Activated CD8-positive, alpha-beta T cell treated with anti-CD3 and anti-CD28 coated beads for 36 hours (primary cell): ENCODE measurements at places on chromosomes 6 and 20.

DNA sequence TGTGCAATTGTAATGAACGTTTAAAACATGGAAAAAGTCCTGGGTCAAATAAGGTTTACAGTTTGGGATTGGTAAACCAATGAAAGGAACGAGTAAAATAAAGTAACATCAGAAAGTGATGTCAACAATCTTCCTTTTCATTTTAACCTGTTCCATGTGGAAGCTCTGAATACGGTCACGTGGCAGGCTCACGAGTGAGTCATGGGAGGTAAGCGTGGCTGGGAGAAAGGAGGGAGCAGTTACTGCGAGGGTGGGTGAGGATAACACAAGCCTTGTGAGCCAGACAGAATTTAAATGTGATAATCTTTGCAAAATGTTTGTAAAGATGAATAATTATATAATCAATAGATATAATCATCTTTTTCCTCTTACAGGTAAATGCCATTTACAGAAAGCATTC is 171.3 kb upstream of the HDAC2 start:
- DNase-seq: no peak

DNA sequence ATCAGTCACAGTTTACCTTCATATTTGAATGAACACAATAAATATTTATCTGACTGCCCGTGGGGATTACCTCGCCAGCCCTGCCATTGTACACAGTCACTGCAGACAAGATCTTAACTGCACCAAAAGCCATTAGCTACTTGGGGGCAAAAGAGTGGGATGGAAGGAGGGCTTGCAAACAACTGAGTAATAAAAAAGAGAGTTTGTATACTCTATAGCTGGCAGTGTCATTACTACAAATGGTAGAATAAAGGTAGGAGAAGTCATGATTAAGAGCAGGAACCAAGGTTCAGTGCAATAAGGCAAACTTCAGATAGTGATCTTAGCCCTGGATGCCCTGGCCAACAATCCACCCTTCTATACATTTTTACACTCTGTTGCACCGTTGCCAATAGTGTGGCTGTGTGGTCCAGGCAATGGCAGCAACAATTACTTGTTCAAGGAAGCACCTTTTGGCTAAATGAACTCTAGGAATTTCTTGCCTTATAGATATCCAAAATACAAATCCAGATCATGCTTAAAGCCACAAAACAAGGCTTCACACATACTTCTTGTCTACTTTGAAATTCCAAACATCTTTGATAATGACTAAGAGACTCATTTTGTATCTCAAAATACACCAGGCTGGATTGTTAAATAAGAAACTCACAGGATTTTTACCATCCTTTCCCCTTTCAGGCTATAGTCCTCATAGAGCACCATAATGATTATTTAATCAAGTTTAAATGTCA is 955.4 kb upstream of the ADGRB3 start:
- DNase-seq: no peak

GRCh38 chr6:34928220-34928619 is 39.2 kb downstream of the ANKS1A start:
- no peak for DNase-seq

DNA sequence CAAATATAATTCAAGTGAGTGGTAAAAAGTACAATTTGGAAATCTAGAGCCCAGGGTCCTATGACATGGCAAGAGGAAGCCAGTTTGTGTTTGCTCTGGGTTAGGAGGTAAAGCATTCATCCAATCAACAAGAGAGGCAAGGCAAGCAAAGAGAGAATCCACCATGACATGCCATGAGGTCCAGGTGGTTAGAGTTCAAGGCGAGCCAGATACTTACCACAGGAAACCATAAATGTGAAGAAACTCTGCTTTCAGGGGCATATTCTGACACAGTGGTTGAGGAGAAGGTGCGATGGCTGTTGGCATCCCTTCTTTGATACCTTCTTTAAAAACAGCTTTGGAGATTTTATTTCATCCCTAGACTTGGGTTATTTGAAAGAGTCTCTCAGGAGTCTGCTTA is 193.8 kb upstream of the MAN1A1 start:
- DNase-seq: no peak

- DNase-seq: no peak
Measured at GRCh38 chr6:111445861-111446267, 37.2 kb downstream of the REV3L start.

GRCh38 chr6:42783876-42784642 is 2.2 kb downstream of the BICRAL start:
- DNase-seq: no peak

- peak; percentile 65 for DNase-seq
Measured at GRCh38 chr6:106125925-106126435, 39.8 kb downstream of the PRDM1 start.

DNA sequence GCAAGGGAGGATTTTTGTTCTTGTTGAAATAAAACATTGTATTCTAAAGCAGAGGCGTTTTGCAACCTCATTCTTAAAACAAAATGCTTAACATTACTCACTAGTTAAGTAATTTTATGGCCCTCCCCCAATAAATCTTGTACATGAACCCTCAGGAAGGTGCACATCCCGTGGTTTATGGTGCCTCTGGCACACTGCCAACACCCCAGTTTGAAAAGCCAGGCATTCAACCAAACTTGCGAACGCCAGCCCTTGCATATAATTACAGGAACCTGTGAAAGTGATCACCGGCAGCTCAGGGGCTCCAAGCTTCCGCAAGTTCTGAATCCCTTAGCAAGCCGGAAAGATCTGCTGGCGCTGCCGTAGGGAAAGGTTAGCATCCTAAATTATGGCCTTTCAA is 1109.0 kb upstream of the FLRT3 start:
- no peak for DNase-seq

DNA sequence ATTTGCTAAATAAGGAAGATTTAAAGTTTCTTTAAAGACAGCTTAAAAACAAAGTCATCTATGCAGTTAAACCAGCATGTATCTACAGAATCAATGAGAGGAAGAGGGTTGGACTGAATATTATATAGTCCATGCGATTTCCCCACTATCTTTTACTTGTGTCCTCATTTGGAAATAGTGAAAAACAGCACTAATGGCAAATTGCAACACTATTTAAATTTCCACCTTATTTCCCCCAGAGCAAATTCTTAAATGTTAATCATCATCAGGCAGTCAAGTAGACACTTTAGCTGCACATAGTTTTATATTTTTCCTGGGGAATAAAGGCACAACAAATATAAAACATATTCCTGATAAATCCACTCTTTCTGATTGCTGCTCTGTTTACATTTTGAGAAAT is 114.6 kb downstream of the LCA5 start:
- no peak for DNase-seq

GRCh38 chr6:89999945-90000825 is 105.9 kb downstream of the GJA10 start:
- DNase-seq: peak; percentile 36

- DNase-seq: no peak
Measured at GRCh38 chr20:46270977-46271744, 37.1 kb downstream of the CDH22 start.

DNA sequence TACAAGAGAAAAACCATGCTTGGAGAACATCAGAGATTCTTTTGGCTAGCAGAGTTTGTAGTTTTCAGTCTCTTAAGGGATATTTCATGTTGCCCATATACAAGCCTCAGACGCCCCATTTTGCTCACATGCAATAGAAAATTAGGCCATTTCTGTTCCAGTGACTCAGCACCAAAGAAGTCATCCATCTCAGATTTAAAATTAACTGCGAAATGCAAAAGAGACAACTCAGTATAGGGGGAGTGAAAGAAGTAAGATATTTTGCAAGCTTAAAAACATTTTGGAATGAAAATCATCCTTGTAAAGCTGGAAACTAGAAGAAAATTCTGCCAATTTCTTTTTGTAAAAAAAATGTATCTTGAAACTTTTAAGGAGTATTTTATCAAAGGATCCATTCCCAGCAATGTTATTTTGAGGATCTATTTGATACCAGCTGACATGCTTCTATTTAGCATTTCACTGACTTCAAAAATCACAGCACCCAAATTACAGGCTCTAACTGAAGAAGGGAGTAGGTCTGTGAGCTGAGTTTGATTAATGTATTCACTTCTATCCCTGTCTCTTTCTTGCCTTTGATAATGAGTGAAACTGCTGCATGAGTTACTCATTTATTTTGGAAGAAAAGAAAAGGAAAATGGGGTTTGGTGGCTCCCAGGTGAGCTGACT is 223.7 kb upstream of the SULF2 start:
- no peak for DNase-seq

GRCh38 chr6:92114797-92115196 is 1304.6 kb downstream of the EPHA7 start:
- DNase-seq: no peak

- DNase-seq: no peak
Measured at GRCh38 chr6:127486934-127487333, 27.7 kb upstream of the KIAA0408 start.

GRCh38 chr6:56040889-56041301 is 165.5 kb upstream of the BMP5 start:
- DNase-seq: no peak

DNA sequence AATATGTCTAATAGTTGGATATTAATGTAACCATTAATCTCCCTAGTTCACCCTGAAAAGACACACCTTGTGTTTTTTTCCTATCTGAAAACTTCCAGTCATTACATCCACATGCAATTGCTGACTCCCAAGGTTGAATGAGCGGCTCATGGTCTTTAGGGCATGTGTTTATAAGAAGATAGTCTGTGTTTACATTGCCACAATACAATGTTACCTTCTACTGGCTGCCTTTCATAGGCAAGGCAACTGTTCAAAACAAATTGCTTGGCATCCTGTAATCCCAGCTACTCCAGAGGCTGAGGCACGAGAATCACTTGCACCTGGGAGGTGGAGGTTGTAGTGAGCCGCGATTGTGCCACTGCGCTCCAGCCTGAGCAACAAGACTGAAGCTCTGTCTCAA is 86.8 kb upstream of the SHLD1 start:
- DNase-seq: no peak

DNA sequence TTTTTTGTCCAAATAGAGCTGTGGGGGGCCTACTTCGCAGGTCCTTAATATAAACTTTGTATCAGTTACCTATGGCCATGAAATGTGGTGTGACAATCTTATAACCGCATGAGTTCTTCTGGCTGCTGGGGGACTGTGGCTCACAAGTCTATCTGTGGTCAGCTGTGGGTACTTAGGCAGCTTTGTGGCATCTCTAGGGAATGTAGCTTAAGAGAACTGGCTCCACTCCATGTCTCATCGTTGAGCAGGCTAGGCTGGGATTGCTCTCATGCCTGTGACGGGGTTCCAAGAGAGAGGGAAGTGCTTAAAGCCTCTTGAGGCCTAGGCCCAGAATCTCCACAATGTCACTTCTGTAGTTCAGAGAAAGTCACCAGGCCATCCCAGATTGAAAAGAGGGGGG is 140.5 kb downstream of the BTBD3 start:
- DNase-seq: no peak

- DNase-seq: peak; percentile 6
Measured at GRCh38 chr6:156197513-156197912, 579.7 kb upstream of the ARID1B start.

- no peak for DNase-seq
Measured at GRCh38 chr20:33291416-33291815, 8.4 kb downstream of the BPIFB1 start.

GRCh38 chr20:44688053-44688625 is 27.0 kb upstream of the CCN5 start:
- no peak for DNase-seq

GRCh38 chr6:124823240-124824111 is 138.8 kb upstream of the RNF217 start:
- DNase-seq: no peak

DNA sequence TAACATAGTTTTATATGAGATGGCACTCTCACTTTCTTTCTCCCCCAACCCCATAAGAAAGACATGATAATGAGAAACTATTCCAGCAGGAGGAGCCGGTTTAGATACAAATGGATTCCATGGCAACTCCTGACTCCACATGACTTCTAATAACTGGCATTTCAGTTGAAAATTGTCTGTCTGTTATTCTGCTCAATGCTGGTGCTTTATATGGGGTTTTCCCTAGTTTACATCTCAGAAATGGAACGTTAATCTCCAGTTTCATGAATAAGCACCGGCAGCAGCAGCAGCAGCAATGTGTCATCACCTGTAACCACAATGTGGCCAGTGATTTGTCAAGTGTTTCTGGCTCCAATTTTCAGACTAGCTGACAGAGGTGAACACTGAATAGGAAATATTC is 8.0 kb upstream of the SIM1 start:
- DNase-seq: peak; percentile 75

DNA sequence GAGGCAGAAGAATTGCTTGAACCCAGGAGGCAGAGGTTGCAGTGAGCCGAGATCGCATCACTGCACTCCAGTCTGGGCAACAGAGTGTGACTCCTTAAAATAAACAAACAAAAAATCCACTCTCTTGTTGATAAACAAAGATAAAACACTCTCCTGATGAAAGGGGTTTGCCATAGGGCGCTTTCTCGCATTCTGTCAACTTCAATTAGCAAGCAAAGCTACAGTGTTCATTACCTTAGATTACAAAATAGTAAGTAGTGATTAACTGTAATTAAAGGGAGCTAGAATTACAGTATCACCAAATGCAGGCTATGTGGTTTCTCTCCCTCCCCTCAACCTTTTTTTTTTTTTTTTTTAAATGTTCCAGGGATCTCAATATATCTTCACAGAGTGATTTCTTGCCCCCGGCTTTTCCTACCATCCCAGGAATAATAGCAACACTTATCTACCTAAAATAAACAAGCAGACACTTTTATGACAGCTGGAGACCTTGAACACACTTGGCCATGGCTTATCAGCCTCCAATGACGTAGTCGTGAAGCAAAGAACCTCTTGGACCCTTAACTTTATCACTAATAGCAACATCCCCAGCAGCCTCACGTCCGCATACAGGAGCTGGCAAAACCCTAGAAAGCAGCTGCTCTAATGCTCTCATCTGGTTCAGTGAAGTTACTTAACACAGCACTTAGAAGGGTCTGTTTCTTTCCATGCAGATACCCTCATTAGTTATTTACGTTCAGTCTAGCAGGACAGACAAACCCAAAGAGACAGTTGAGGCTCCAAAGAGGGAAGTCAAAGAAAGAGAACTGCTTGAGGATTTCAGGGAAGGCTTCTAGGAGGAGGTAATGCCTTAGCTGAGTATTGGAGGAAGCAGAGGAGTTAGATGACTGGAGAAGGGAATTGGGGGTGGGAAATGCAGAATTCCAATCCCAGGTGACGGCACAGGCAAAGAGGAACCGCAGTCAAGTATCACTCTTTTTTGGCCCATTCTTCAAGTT is 37.9 kb upstream of the NEDD9 start:
- no peak for DNase-seq
